ENCODE measurements at places on chromosomes 6 and 20. TPM values are rescaled to one million over a fixed set of nuclear protein-coding genes. Genes with fewer than 3 reads are reported as not detected.

Gene EYA4
- 0.05 TPM for total RNA-seq

Gene PTCHD4
- 1.4 TPM for total RNA-seq

Gene SYCP2L
- total RNA-seq = not detected

Gene THBD
- total RNA-seq = 4.7 TPM

Gene SLC24A3
- total RNA-seq = not detected

Gene SLC32A1
- not detected for total RNA-seq

Gene SMLR1
- not detected for total RNA-seq

Gene SPDEF
- total RNA-seq = not detected

GRCh38 chr6:31763619-31763940, 1.1 kb downstream of the SAPCD1 start:
- peak; percentile 50 for DNase-seq

DNA sequence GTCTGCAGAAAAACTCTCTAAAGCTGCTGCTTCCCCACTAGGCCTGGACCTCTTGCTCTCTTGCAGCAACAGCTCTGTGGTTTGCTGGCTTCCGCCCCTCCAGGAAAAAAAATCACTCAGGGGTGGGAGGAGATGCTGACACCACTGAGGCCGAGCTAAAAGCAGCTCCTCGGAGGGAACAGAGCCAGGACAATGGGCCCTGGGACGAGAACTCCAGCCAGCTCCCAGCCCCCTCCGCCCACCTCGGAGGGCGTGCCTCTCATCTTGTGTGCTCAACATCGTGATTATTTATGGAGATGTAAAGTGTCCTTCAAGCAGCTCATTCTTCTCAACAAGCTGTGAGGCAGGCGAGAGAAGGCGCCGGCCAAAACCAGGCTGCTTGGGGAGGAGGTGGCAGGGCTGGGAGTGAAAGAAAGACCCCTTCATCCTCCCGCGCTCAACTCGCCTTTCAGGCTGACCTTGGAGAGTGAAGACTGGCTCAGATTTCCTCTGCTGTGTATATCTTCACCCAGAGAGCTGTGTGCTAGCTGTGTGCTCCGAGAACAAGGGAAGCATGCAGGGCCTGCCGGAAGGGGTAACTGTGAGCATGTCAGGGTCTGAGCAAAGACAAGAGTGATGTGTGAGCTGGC, 53.5 kb upstream of the LRFN2 start:
- no peak for DNase-seq

- DNase-seq = no peak
These were observed 116.7 kb upstream of the NRSN1 start for GRCh38 chr6:24009319-24009718.

- DNase-seq = no peak
These were observed 250.8 kb upstream of the HTR1E start for GRCh38 chr6:86686496-86686895.

DNA sequence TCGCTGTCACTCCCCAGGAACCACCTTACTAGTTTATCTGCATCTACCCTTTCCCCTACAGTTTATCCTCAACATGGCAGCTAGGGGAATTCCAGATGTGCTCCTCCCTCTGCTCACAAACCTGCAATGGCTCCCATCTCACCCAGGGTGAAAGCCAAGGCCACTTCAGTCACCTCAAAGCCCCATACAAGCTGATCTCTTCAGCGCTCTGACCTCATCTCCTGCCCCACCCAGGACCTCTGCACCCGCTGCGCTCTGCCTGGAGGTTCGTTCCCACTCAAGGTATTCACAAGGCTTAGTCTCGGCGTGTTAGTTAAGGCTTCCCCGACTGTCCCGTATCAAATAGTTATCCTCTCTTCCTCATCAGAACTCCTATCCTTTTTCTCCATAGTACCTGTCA, 28.6 kb upstream of the SPDEF start:
- no peak for DNase-seq

DNA sequence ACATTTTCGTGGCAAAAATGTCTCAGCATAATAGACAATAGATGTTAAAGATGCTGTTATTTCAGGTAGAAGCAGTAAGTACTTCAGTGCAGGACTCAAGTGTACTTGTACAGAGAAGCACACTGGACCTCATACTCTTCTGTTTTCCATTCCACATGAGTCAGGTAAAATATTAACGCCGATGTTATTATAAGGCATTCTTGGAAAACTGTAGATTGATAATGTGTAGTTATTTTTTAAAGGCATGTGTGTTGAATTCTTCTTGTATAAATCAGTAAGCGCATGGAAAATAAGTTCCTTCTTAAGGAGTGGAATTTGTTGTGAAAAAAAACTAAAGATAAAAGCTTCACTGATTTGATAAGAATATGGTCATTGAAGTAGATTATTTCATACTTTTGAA, 45.8 kb downstream of the DOP1A start:
- no peak for DNase-seq

DNA sequence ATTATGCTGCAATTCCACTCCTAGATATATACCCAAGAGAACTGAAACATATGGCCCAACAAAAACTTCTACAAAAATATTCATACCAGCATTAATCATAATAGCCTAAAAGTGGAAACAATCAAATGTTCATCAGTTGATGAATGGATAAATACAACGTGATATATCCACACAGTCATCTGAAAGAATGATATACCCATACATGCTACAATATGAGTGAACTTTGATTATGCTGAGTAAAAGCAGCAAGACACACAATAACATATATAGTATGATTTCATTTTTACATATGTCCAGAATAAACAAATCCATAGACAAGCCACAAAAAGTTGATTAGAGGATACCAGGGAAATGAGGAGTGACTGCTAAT, 30.7 kb downstream of the CDK19 start:
- no peak for DNase-seq

GRCh38 chr20:61288331-61288784, 36.3 kb downstream of the CDH4 start:
- no peak for DNase-seq

DNA sequence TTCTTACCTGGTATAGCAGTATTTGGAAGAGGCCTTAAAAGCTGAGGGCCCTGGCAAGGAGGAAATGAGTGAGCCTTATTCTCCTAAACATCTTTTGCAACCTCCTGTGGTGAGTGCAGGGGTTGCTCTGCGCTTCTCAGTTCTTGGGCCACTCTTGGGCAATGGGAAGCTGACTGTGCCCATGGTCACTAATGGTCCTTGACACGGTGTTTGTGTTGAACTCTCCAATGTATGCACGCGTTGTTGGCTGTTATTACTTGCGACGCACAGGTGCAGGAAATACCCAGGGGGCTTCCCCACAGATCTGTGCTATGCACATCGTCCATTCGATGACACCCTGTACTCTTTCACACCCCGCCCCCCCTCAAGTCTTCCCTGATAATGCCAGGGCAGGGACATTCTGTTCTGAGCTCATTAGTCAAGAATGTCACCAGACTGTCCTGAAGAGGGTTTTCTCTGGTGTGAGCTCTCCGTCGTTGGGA, 79.7 kb downstream of the EDN1 start:
- DNase-seq = no peak

DNA sequence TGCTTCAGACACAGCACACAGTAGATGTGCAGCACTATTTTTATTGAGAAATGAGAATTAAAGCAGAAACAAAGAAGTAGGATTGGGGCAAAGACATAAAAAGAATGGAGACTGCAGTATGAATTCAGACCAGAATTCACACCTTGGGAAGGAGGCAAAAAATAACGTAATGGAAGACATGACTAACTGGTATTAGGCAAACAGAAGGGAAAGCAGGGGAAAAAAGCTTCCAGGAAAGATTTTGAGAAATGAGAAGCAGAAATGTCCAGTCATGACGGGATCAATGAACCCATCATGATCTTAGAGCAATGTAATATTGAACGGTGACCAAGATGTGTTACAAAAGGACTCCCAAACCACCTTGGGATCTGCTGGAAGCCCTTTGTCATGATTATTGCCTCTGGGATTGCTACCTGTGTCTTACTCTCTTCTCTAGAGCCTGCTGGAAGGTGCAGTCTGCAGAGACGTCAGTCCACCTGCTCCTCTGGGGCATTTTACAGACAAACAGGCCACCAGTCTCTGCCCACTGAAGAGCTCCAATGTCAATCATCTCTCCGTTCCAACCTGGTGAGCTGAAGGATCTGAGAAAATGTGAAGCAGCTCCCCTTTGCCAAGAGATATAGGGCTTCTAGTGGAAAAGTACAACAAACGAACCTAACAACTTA, 8.7 kb downstream of the NUDT3 start:
- DNase-seq = no peak

DNA sequence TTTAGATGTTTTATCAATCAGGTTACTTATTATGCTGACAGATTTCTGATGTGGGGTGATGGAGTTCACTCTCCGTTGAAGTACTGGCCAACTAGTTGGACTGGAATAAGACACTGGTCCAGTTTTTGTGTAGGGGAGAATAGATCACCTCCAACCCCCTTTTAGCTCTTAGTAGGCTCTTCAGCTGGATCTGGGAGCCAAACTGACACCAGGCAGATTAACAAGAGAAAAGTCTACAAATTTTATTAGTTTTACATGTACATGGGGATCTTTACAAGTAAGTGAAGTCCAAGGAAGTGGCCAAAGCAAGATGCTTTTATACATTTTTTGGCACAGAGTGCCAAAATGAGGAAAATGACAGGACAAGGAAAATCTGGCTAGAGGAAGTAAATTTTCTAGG, 107.1 kb downstream of the UBE3D start:
- DNase-seq = no peak

DNA sequence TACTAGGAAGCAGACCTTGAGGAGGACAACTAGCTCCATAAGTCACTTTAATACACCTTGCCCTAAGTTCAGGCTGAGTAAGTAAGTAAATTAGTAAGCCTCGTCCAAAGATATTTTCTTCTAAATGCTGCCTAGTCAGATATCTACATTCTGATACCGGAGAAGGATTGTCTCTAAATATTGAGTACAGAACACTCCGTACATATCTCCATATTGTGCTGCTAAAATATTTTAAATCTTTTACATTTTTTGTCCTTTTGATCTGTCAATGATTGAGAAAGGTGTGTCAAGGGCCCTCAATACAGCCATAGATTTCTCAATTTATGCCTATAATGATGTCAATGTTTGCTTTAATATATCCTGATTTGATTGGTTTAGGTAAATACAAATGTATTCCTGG, 3.2 kb downstream of the WFDC8 start:
- no peak for DNase-seq

GRCh38 chr6:125888989-125889656, 67.4 kb upstream of the HINT3 start:
- DNase-seq = no peak

DNA sequence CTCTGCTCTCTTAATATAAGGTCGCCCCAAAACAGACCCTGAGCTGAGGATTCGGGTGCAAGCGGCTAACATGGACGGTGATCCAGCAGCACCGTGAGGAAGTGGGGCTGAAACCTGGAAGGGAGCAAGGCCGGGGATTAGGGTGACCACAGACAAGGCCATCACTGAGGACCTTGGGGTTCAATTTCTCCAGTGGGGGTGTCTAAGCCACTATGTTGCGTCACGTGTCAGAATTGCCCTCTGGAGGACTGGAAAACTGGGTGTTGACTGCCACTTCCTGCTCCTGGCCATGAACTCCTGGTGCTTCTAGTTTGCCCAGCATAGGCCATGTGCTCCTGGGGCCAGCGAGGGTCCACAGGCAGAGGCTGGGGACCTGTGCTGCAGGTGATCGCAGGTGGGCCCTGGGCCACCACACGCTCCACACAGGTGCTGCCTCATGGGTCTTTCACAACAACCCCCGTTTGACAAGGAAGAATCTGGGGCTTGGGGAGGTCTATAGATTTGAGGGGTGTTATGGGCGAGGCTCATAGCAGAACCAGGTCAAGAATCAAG, 101.9 kb downstream of the CDH26 start:
- DNase-seq = no peak

DNA sequence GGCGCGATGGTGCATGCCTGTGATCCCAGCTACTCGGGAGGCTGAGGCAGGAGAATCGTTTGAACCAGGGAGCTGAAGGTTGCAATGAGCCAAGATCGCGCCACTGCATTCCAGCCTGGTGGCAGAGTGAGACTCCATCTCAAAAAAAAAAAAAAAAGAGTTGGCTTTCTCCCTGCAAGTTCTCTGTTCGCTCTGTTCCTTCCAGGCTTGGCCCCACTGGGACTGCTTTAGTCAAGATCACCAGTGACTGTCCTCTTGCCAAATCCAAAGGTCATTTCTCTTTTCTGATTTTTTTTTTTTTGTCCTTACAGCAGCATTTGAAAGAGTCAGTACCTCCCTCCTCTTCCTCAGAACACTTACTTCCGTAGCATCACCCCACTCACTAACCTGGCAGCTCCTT, 10.8 kb upstream of the GNRH2 start:
- DNase-seq = no peak

- DNase-seq = no peak
These were observed 50.7 kb upstream of the INSM1 start for GRCh38 chr20:20317195-20317594.

DNA sequence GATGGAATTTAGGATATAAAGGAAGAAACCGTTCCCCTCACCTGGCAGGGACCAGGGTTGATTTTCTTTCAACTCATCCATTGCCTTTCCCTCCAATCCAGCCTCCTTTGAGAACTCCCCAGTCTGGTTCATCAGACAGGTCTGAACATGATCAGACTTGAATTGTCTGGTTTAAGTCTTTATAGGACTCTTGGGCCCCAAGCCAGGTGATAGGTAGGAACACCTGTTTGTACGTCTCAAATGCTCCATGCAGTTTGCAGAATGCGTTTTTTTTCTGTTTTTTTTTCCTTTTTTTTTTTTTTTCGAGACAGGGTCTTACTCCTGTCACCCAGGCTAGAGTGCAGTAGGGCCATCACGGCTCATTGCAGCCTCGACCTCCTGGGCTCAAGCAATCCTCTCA, 4.1 kb upstream of the CEP250 start:
- DNase-seq = no peak

DNA sequence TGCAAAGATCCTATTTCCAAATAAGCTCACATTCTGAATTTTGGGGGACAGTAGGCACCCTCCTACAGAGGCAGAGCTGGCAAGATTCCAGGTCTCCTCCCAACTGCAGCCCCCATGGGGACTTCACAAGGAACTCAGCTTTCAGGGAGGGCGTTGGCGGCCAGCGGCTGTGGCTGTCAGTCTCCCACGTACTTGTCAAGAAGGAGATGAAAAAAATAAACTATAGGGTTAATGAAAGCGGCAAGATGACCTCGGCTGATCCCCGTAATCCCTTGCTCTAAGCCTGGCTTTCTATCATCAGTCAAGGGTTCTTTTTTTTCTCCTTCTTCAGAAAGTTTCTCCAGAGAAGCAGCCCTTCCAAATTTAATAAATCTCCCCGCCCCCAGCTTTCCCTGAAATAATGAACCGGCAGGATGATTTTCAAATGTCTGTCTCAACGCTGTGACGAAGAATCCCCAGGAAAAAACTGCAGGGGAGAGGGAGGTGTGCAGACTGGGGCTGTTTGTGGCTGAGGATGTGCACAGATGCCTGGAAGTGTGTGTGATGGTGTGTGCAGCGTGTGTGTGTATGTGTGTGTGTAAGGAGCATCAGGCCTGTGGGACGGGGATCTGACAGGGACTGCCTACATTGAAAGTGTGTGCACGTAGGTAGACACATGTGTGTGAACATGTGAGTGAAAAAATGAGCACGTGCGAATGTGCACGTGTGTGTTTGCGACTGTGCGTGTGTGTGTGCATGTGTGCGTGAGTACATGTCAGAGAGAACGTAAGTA, 78.7 kb downstream of the SLC2A10 start:
- no peak for DNase-seq

- no peak for DNase-seq
These were observed 68.3 kb downstream of the PKHD1 start for GRCh38 chr6:52019092-52019491.

GRCh38 chr6:143953922-143954321, 54.1 kb downstream of the PLAGL1 start:
- no peak for DNase-seq

- DNase-seq = no peak
These were observed 148.7 kb upstream of the PHACTR3 start for GRCh38 chr20:59455402-59456341.
